ENCODE measurements at places on chromosomes 3 and 15.

GRCh38 chr3:193207290-193208273, 33.4 kb upstream of the PLAAT1 start:
- no peak for DNase-seq

GRCh38 chr15:84598993-84599392, 1.8 kb upstream of the ZSCAN2 start:
- DNase-seq = peak; percentile 11

GRCh38 chr3:13508496-13508895, 28.4 kb downstream of the HDAC11 start:
- no peak for DNase-seq

- DNase-seq = no peak
Observed at GRCh38 chr3:63069806-63070475, 194.7 kb upstream of the CADPS start.

- DNase-seq = no peak
Observed at GRCh38 chr3:156532730-156533129, 22.2 kb downstream of the SSR3 start.

GRCh38 chr3:160661660-160662059, 15.3 kb upstream of the ARL14 start:
- no peak for DNase-seq
